ENCODE measurements at places on chromosomes 11 and 22. TPM values are rescaled to one million over a fixed set of nuclear protein-coding genes. Genes with fewer than 3 reads are reported as not detected.

DNA sequence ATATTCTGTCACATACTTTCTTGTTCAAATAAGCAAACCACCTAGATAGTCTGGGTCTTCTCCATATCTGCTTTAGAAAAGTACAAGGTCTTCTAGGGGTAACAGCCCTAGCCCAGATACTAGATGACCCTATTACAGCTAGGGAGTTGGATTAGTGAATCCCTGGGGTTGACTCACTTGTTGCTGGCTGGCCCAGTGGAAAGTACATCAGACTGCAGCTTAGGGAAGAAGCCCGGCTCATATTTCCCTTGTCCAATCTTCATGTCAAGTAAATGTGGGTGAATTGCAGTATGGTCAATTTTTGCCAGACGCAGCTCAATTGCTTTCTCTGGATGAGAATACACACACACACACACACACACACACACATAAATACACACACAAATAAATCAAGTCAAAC is 79.1 kb upstream of the SCUBE2 start:
- peak; percentile 28 for DNase-seq

Gene KDM4D
- 0.89 TPM for total RNA-seq

Gene MAFF
- 22.0 TPM for total RNA-seq

- DNase-seq: no peak
These were observed 1273.9 kb upstream of the CNTN5 start for GRCh38 chr11:97746818-97747217.

- no peak for DNase-seq
These were observed 1.4 kb downstream of the NEFH start for GRCh38 chr22:29481265-29482000.

DNA sequence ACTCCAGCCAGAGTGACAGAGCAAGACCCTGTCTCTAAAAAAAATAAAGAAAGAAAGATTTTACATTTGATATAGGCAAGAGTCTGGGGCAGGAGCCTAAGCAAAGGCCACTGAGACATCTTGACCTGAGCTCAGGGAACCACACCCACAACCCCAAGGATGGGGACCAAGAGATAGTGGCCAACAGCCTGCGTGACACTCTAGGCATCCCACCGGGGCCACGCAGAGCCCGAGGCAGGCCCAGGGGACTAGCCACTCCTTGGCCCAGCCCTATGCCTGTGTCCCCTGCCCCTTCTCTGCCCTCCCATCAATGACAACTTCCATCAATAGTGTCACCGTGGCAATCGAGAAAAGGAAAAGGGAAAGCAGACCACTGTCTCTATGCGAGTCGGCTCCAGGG is 41.1 kb downstream of the MN1 start:
- no peak for DNase-seq

GRCh38 chr22:17982572-17983141 is 41.7 kb downstream of the MICAL3 start:
- DNase-seq: peak; percentile 50

Gene ENTHD1
- total RNA-seq: not detected

DNA sequence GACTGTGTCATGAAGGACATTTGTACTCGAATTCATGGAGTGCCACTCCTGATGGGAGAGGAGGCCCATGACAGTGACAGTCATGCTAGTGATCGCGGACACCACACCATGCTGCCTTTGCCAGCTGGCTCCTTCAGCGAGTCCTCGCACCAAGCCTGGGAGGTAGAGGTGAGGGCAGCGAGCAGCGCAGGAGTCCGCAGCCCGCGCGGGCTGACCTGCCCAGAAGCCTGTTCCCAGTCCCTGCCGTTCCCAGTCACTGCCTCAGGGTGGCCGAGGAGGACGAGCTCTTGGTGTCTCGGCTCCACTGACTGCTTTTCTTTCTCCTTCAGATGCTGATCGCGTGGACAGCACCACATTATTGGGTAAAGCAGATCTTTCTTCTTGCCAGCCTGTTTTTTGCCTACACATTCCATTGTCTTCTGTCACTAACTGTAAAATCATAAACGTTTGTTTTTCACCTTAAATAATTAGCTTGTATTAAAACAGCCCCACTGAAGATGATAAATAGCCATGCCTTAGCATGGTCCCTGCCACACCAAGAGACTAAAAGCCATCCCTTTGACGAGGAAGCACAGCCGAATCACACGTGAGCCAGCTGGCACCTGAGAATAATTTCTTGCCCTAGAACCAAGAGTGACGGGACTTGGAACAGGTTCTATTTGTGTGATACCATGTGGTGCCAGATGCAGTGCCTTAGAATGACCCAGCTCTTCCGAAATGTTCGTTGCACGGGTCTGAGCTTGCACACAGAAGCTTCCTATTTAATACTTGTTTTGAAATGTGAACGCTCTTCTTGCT is 25.5 kb downstream of the FAM118A start:
- no peak for DNase-seq

- no peak for DNase-seq
These were observed 2.8 kb downstream of the PARVB start for GRCh38 chr22:44026630-44027511.

GRCh38 chr11:110182886-110183285 is 89.7 kb downstream of the ZC3H12C start:
- DNase-seq: peak; percentile 68

Gene JHY
- 0.53 TPM for total RNA-seq

DNA sequence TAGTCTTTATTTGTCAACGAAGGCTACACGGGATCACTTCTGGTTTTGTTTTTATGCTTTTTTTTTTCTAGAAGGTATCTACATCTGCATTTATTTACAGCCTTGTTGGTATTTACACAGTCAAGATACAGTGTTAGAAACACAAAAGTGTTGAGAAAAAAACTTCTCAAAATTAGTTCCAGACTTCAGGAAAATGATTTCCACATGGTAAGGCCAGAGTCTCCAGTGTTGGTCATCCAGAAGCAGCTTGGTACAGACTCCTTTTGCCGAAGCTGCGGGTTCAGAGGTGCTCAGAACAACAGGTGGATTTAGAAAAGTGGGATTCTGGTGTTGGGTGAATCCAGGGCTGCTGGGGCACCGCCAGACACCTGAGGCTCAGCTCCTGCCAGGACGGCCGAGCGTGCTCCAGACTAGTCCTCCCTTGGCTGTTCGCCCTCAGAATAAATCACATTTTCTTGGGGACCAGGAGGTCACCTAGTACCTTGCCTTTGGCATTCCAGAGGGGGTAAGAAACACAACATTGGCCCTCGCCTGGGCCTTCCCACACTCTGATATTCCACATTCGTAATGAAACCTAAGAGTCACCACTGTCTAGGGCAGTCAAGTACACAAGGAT is 78.7 kb upstream of the NARS2 start:
- no peak for DNase-seq

Gene PGA5
- total RNA-seq: not detected

- peak; percentile 81 for DNase-seq
These were observed 11.4 kb downstream of the SHANK3 start for GRCh38 chr22:50683994-50684371.

Gene IGLL1
- total RNA-seq: not detected

Gene BCO2
- 1.1 TPM for total RNA-seq

DNA sequence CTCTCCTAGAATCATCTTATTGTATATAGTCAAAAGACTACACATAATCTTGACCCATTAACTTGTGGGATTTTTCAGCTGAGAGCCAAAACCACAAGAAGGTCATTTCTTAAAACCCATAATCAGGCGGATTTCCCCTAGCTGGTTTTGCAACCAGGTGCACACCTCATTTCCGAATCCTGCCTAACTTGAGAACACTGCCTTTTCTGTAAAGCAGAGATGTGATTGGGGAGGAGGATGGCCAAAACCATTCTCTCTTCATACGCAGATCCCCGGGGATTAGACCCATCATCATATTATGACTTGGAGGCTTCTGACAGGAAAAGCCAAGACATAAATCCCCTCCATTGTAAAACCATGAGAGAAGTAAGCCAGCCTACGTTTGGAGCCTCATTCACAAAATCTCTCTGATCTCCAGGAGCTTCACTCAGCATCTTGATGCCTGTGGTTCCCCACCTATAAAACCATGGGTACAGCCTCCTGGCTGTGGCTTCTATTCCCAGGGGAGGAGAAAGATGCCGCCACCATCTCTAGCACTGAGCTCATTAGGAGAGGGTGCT is 191.3 kb downstream of the KIF18A start:
- DNase-seq: no peak

DNA sequence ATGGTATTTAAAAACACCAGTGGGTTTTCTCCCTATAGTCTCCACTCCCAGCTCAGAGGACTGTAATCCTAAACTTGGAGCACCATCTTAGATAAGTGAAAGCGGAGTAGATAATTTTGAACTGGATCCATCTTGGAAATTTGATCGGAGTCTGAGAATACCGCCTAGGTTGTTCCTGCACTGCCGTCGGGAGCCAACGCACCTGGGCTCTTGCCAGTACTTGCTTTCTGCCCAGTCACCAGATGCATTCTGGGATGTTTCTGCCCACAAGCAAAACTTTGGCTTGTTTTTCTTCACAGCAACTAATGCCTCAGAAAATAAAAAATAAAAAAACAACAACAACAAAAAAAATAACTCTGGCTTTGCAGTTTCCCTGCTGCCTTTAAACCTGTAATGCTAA is 113.0 kb upstream of the MTMR2 start:
- no peak for DNase-seq

DNA sequence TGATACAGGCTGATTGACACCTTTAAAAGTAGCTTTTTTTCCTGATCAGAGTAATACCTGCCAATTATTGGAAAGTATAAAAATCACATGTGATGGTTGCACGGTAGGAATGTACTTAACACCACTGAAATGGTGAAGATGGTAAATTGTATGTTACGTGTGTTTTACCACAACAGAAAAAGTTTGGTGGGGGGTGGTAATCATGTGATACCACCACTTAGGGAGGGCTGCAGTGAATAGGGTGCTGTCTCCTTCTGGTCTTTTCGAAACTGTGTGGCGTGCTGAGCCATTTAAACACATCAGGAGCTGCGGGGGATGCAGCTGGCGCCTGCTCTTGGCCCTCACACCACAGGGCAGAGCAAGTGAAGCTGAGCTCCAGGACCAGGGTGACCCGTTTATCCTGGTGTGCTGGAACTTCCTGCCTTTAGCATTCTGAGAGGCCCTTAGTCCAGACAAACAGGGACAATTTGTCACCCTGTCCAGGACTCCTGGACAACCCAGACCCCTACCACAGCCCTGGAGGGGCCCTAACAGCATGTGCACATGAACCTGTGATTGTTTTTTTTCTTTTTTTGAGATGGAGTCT is 2.6 kb downstream of the SYNGR1 start:
- DNase-seq: no peak

DNA sequence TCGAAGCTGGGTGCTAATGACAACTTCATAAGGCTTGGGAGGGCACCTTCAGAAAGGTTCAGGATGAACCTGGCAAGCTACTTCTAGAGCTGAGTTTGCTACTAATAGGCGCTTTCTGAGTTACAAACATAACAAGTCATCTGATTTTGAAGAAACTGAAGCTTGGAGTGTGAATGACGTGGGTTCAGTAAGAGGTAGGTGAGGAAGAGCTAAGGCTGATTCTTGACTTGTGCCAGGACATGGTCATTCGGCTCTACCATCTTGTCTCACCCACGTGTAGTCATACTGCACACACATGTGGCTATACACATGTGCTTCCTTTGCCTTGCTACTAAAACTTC is 56.4 kb downstream of the SWAP70 start:
- DNase-seq: no peak

- no peak for DNase-seq
These were observed 7.9 kb upstream of the RGL4 start for GRCh38 chr22:23682827-23683355.

- no peak for DNase-seq
These were observed 15.6 kb downstream of the RHOD start for GRCh38 chr11:67072295-67072694.

Gene CCDC81
- total RNA-seq: not detected

- no peak for DNase-seq
These were observed 9.8 kb downstream of the PACSIN2 start for GRCh38 chr22:43005106-43005505.

DNA sequence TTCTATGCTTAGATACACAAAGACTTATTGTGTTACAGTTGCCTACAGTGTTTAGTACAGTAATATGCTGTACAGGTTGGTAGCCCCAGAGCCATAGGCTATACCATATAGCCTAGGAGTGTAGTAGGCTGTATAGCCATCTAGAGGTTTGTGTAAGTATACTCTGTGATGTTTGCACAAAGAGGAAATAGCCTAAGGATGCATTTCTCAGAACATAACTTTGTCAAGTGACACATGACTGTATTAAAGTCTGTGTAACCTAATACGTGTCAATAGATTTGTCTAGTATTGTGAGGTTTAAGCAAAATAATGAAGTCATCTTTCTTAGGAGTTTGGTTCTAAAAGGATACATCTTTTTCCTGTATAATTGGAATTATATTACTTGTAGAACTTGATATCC is 5.5 kb downstream of the ZC3H12C start:
- no peak for DNase-seq

Gene BET1L
- 28.2 TPM for total RNA-seq

DNA sequence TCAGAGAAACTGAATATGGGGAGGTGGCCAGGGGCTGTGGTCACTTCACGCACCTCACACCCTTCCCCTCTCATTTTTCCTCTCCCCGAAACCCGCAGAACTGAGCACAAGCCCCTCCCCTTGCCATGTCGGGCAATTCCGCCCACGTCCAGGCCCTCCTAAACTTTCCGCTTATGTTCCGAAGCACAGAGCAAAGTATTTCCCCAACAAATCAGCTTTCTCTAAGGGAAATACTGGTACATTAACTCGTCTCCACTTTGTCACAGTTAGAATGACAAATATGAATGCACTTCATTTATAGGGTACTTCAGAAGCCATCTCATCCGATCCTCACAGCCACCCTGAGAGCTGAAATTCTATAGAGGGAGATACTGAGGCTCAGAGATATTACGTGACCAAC is 94.7 kb upstream of the TMEM45B start:
- DNase-seq: no peak

DNA sequence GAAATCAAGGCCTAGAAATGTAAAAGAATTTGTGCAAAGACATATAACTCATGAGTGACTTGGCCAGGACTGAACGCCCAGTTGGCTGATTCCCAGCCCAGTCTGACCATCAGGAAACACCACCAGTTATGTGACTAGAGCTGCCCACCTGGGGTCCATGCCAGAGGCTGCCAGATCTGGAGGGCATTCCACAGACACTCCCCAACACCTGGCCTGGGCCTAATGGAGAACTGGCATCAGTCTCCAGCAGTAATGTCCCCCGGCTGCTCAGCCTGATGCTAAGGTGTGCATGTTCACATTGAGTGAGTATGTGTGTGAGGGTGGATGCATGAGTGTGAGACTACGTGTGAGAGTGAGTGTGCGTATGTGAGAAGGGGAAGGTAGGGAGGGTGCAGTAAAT is 15.7 kb downstream of the PLAAT3 start:
- no peak for DNase-seq

Gene TNNI2
- total RNA-seq: not detected
